ENCODE measurements at places on chromosomes 1 and 21.

- DNase-seq, result no peak
Observed at GRCh38 chr1:67634396-67634935, 50.5 kb upstream of the GADD45A start.

DNA sequence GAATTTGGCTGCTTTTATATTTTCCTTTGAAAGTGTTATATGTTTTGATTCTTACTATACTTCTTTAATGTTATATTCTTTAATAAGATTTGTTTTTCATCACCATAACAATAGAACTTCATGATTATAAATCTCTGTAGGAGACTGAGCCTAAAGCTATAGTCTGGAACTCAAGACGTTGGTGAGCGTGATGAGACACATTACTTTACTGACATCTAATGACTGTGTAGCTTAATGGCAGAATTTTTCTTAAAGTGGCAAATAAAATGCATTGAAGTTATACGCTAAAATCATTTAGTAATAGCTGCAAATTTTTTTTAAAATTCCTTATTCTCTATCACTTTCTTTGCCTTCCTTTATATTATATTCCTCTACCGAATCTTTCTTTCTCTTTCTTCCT is 56.1 kb upstream of the HAO2 start:
- no peak for DNase-seq

DNA sequence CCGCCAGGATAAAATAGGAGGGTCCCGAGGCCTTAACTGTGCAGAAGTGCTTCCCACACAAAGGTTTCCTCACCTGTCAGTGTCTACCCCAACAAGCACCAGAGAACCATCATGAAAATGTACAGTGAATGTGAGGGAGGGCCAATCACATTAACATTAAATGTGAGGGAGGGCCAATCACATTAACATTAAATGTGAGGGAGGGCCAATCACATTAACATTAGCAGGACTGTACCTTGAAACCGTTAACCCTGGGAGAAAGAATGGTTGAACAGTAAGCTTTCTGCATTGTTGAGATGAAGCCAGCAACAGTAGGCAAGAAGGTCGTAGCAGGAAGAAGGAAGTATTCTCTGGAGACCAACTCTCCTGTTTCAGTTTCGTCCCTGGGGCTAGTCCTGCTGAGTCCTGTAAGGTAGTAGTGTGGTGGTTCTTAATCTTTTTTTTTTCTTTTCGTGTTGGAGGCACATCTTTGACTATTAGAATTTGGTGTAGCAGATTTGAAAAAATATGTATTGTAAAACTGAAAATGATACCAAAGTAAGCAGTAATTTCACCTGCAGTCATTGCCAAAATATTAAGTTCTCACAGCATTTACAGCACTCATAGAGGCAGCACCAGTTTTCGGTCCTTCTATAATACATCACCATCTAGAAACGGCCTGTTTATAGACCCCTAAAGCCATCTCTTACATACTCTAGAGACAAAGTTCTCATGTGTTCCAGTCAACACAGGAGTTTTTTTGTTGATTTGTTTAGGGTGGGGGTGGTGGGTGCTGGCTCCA is 98.6 kb upstream of the PPP2R5A start:
- DNase-seq, result no peak

GRCh38 chr1:159239551-159240220 is 35.0 kb downstream of the ACKR1 start:
- no peak for DNase-seq

DNA sequence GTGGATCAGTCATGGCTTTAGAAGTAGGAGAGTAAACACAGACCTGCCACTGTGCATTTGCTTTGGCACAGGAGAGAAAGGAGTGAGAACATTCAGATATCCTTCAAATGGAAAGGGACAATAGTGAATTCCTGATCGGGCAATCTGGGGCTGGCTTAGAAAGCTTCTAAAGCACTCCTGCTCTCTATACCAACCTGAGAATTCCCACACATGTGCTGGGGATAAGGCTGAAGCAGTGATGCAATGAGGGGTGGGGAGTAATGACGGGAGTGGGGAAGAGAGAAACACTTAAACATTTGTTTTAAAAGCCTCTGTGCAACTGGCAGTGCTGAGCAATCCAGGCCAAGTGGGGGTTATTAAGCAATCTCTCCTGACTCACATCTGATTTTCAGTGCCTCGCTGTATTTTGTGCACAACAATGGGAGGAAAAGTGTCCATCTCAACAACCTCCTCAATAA is 108.8 kb downstream of the KIAA0319L start:
- DNase-seq, result peak; percentile 68

All from kidney capillary endothelial cell (primary cell).